NCI-H1417 (cell line): ENCODE measurements at places on chromosomes 3 and 15.

- peak; percentile 76 for DNase-seq
These were observed 134.4 kb upstream of the SKOR1 start for GRCh38 chr15:67690936-67691335.

GRCh38 chr3:16174026-16174355 lies 489 bp upstream of the GALNT15 start:
- DNase-seq, result no peak

- DNase-seq, result peak; percentile 46
These were observed 84.6 kb downstream of the DGKG start for GRCh38 chr3:186277268-186277909.

- DNase-seq, result no peak
These were observed 77.2 kb upstream of the TRPM1 start for GRCh38 chr15:31178705-31179104.

DNA sequence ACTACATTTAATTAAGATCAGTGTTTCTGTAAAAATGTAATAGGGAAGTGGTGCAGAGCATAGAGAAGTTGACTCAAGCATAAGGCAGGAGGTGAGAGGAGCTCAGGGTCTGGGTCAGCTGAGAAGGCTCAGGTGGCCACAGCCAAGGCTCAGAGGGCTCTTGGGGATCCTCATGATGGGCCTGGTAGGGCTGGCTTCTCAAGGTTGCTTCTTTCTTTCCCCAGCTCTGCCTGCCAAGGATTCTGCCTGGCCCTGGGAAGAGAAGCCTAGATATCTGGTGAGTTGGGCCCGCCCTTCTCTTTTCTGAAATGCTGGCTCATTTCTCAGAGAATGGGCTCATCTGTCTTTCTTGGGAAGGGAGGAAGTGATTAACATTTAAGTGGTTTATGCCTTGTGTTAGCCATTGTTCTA lies 6.5 kb downstream of the ZNF589 start:
- DNase-seq, result no peak

GRCh38 chr3:53506763-53507145 lies 12.3 kb downstream of the CACNA1D start:
- DNase-seq, result no peak

DNA sequence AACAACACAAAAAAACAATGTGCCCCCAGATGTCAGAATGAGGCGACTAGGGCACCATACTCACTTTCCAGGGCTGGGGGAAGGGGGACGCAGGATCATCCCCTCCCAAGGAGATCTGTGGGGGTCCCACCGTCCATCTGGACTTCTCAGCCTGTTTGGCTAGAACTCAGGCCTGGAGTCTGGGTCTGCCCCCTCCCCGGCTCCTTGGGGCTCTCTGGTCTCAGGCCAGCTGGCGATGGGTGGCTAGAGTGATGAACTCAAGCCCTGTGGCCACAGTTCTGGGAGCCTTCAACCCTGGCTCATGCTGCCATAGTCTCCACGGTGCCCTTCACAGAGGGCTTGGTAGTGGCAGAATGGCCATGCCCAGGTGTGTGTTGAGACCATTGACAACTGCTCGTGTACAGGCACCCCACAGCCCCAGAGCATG lies 13.6 kb downstream of the ZBTB47 start:
- DNase-seq, result no peak

DNA sequence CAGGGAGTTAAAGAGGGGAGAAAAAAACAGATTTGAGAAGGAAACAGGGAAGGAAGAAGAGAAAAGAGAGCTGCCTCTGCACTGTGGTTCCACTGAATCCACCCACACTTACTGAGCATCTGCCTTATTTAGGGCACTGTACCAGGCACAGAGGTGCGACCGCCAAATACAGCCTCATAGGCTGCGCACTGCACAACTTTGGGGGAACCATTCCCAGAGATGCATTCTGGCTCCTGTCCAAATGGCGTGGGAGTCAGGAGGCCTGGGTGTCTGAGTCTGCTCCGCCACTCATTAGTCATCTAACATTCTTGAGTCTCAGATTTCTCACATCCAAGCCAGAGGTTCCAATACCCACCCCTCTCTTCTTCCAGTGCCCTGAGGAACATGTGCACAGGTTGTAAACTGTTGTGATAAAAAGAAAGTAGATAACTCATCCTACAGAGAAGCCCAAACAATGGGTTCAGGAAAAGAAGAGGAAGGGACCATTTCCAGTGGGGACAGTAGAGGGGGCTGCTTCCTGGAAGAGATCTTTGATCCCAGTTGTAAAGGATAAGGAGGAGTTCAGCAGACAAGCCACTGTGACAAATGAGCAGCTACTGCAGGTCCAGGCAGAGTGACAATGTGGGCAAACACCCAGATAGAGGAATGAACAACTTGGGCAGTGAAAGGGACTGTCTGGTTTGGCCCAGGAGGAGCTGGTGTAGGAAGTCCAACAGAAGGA lies 254.6 kb downstream of the UACA start:
- DNase-seq, result no peak

DNA sequence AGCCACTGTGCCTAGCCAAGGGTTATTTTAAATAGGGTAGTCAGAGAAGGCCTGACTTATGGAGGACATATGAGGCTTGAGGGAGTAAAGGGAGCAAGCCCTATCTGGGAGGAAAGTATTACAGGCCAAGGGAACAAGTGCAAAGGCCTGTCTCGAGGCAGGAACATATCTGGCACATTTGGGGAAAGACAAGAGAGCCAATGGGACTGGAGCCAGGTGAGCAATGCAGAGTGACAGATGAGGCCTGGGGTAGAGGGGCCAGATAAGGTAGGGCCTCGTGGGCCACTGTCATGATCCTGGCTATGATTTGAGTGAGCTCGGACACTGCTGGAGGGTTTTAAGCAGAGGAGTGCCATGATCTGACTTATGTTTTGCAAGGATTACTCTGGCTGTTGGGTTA lies 43.8 kb downstream of the DCP1A start:
- DNase-seq, result no peak

DNA sequence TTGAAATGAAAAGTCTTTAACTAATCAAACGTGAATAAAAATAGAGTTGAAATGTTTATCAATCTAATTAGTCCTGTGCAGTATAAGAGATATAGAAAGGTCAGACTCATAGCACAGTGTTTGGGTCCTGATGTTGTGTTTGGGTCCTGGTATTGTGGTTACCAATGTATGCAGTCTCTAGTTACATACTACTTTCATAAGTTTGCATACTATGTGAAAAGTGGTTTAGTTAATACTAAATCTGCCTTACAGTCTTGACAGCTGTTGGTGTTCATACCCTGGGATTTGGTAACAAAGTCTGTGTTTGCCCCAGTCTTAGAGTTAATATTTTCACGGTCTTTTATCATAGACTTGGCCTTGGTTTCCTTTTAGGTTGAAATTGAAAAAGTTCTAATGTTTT lies 41.7 kb downstream of the KIF15 start:
- DNase-seq, result no peak

GRCh38 chr3:117079997-117080396 lies 370.4 kb downstream of the TUSC7 start:
- DNase-seq, result peak; percentile 16

GRCh38 chr15:83320404-83320803 lies 35.9 kb upstream of the BNC1 start:
- no peak for DNase-seq

DNA sequence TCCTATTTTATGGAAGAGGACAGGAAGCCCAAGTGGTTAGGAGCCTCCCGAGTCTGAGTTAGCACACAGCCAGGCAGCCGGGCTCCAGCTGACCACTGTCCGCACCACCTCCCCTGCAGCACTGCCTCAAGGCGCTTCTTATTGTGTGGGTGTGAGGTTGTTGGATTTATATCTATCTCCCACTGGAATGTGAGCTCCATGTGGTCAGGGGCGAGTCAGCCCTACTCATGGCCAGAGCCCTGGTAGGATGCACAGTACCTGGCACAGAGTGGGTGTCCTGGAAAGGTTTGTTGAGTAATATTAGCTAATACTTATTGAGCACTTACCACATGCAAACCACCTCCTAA lies 9.7 kb upstream of the FBLN2 start:
- DNase-seq, result no peak

DNA sequence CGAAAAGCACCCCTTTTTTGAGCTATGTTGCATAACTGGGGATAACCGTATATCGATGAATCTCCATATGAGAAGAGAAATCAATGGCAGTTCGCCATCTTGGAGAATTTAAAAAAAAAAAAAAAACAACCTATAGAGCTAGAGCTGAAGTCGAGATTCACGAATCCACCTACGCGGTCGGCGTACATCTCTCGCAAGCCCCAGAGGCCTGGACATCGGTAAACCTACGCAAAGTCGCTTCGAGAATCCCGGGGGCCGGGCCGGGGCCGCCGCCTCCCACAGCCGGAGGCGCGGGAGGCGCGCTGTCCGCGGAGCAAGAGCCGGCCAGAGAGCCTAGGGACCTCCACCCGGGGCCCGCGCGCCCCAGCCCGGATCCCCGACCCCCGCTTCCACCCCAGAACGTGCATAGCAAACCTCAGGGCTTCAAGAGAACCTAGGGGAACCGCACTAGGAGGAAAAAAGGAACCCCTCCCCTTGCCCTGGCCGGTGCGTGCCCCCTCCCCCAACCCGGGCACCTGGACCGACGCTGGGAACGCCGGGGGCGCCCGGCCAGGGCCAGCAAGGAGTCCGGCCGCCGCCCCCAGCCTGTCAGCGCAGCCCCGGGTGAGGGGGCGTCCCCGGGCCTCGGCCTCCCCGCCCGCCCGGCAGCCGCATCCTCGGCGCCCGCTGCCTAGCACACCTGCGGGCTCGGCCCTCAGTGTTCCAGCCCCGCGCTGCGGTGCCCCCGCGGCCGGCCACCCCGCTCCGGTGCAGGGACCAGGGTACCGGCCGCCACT lies 567 bp downstream of the PFN2 start:
- DNase-seq, result peak; percentile 90

DNA sequence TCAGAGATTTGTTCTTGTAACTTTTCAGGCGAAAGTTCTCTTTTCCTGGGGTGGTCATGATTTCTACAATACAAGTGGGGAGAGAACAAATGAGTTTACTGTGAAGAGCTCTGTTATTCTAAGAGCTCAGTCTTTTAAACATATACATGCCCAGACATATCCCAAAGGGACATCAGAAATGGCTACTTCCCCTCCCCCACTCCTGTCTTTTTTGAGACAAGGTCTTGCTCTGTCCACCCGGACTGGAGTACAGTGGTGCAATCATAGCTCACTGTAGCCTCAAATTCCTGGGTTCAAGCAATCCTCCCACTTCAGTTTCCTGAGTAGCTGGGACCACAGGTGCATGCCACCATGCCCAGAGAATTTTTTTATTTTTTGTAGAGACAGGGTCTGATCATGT lies 18.2 kb downstream of the KPNA1 start:
- no peak for DNase-seq

- no peak for DNase-seq
These were observed 217.3 kb downstream of the TP63 start for GRCh38 chr3:189848395-189849040.

DNA sequence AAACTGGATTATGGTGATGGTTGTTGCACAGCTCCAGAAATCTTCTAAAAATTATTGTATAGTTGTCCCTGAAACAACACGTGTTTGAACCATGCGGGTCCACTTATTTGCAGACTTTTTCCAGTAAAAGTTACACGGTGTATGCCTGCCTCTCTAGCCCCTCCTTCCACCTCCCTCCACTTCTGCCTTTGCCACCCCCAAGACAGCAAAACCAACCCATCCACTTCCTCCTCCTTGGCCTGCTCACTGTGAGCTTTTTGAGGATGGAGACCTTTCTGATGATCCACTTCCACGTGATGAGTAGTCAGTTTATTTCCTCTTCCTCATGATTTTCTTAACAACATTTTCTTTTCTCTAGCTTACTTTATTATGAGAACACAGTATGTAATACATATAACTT lies 5.4 kb downstream of the CYFIP1 start:
- no peak for DNase-seq

DNA sequence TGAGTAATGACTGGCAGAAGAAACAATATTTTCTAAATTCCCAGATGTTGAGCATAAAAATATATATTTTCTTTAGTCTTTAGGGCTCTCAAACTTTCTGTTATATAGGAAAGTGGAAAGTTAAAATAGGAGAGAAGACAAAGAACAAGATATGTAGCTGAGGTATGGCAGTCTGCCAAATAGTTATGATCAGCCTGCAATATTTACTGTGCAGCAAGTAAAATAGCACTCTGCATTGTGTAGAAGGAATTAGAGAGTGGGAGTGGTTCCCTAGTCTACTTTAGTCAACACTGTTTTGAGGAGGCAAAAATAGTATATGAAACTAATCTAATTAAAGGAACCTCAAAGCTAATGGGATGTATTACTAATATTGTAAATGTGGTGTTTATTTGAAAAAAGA lies 978.1 kb upstream of the ALCAM start:
- DNase-seq, result peak; percentile 66

GRCh38 chr3:112530573-112530972 lies 31.2 kb downstream of the ATG3 start:
- DNase-seq, result no peak

GRCh38 chr3:88038566-88038965 lies 20.2 kb downstream of the CGGBP1 start:
- DNase-seq, result no peak

- peak; percentile 53 for DNase-seq
These were observed 326.4 kb upstream of the SATB1 start for GRCh38 chr3:18751514-18751913.

DNA sequence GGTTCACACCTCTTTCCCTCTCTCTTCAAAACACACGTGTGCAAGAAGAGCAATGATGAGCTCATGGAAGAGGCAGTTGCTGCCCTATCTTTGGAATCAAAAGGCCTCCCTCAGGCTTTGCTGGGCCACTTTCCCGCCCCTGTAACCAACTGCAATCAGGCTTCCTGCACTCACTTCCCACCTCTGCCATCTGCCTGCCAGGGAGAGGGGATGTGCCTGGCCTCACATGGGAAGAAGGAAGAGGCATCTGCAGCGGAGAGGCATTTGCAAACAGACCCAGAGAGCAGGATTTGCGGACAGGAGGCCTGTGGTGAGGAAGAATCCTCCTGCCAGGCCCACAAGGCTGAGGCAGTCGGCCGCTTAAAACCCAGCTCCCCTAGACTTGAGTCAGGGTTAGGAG lies 175.6 kb upstream of the ATP10A start:
- DNase-seq, result no peak

- no peak for DNase-seq
These were observed 7.3 kb downstream of the MYLK start for GRCh38 chr3:123876858-123877257.

- DNase-seq, result no peak
These were observed 74.3 kb downstream of the MYO1E start for GRCh38 chr15:59298225-59298853.

DNA sequence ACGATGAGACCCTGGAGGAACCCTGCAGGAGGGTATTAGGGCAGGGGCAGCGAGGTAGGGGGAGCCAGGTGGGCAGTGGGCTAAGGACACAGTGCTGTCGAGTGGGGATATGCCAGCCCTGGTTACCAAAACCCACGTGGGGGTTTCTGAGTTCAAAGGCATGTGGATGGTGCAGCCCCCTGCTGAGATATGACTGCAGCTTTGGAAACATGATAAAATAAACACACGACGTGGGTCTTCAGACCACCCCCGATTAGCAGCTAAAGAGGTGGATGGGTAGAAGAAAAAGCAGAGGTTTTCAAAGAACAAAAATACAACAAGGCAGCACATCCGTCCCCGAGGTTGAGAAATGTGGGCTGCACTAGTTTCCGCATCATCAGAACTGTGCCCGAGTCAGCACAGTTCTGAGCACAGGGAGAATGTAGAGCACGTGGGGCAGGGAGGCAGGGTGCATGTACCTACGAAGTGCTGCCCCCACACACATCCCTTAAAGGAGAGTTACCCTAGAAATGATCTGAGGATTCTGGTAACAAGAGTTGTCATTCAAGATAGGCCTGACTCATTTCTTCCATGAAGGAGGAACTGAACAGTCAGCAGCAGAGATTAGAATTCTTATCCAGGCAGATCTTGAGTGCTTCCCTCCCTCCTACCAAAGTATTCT lies 121.3 kb downstream of the RPLP1 start:
- DNase-seq, result no peak

GRCh38 chr15:76503804-76504203 lies 167.2 kb downstream of the ISL2 start:
- no peak for DNase-seq

- no peak for DNase-seq
These were observed 62.4 kb upstream of the SPATA12 start for GRCh38 chr3:56998076-56998529.
